ENCODE measurements at places on chromosomes 4 and X.
A peak's percentile ranks its signal among the peaks of the same experiment; 100 is the strongest.

DNA sequence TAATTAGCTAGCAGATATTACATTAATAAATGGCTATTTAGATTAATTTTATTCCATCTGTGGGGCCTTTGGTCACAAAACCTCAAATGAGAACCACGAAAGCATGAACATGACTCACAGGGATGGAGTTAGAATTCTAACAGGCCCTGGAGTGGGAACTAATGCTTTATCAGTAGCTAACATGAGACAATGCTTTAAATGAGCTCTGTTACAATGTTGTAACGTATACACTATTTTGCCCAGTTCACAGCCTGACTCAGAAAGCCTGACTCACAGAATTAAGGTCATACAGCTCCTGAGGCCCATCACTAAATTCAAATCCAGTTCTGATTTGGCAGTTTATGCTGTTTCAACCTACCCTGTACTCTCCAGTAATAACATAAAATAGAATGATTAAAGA, 23.2 kb downstream of the VEGFC start:
- DNase-seq, result peak; percentile 79

- DNase-seq, result no peak
Observed at GRCh38 chrX:78769101-78769755, 21.7 kb downstream of the LPAR4 start.

GRCh38 chr4:52841682-52842456, 20.2 kb upstream of the RASL11B start:
- no peak for DNase-seq

DNA sequence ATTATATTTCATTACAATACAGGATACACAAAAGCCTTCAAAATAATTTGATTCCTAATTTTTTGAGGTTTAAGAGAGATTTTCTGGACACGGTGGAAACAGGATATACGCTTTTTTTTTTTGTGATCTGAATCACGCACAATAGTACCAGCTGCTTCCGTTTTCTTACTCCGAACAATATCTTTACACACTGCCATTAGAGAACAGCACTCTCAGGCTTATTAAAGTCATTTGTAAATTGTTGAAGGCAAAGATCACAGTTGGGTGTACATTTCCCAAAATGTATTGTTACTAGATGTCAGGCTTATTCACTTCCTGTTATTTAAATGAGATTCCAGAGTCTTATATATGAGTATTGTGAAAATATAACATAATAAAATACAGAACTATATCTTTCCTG, 71.5 kb downstream of the TMEM47 start:
- no peak for DNase-seq

DNA sequence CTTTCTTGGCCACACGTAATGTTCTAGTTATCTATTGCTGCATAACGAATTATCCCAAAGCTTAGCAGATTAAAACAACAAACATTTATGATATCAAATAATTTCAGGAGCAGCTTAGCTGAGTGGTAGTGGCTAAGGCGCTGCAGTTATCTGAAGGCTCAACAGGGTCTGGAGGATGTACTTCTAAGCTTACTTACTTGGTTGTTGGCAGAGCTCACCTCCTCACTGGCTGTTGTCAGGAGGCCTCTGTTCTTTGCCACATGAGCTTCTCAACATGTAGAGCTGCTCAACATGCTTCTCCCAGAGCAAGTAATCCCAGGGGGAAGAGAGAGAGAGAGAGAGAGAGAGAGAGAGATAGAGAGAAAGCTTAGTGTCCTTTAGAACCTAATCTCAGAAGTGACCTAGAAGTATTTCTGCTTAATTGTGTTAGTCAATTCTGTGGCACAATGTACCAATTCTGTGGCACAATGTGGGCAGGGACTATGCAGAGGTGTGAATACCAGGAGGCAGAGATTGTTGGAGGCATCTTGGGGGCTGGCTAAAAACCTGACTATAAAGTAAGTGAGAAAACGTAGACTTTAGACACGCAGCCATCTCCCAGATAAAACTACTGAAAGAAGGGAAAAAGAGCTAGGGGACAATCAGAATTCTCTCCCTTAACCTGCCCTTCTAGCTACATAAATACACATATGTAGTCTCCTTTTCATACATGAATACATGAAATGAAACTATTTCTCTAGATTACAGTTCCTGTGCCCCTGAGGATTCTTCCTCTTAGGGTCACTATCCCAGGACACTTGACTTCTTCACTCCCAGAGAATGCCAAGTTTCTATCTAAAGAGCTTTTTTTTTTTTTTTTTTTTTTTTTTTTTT, 40.2 kb downstream of the HOPX start:
- no peak for DNase-seq
